NCI-H1105 (cell line): ENCODE measurements at places on chromosomes 3 and 15.

- peak; percentile 52 for DNase-seq
Observed at GRCh38 chr3:81490541-81491288, 270.7 kb downstream of the GBE1 start.

GRCh38 chr3:172339892-172340291 lies 108.4 kb downstream of the GHSR start:
- no peak for DNase-seq

DNA sequence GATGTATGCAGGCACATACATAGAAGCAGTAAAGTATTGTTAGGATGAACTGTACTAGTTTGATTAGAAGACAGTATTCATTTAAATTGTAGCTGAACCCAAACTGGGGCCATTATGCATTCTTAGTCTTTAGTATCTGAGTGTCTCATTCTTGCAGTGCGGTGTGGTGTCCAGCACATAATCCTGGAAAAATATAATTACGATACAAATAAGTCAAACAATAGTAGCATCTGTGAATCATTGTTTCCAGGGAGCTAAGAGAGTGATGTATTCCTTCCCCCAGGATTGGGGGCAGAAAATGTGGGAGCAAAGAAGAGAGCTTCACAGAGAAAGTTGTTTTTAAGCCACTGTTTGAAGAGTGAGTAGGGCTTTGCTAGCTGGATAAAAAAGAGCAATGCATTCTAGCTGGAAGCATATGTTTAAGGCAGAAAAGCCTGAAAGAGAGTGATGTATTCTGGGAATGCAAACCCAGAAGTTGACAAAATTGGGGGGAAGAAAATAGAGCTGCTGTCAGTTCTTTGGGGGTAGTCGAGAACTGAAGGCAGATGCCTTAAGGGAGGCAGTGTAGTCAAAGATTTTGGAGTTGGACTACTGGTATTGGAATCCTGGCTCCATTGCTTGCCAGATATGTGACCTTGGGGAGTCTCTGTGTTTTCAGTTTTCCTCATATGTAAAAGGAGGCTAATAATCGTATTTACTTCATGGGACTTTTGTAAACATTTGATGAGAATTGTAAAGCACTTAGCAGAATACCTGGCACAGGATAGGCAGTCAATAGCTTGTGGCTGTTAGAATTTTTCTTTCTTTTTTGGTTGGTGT lies 14.1 kb downstream of the SLMAP start:
- no peak for DNase-seq

DNA sequence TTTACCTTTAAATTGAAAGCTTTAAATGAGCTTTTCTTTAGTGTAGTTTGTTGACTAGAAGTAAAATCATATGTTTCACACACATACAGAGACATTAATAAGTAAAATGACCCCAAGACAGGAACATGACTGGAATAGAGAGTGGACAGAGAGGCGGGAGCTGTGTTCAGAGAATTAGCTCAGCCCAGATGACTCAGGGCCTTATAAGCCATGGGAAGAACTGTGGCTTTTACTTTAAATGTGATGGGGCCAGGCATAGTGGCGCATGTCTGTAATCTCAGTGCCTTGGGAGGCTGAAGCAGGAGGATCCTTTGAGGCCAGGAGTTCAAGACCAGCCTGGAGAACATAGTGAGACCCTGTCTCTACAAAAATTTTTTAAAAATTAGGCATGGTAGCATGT lies 26.7 kb downstream of the SACM1L start:
- DNase-seq: no peak

- DNase-seq: no peak
Observed at GRCh38 chr3:177729956-177730681, 532.8 kb upstream of the TBL1XR1 start.

- no peak for DNase-seq
Observed at GRCh38 chr3:51929420-51930003, 12.2 kb downstream of the RRP9 start.

DNA sequence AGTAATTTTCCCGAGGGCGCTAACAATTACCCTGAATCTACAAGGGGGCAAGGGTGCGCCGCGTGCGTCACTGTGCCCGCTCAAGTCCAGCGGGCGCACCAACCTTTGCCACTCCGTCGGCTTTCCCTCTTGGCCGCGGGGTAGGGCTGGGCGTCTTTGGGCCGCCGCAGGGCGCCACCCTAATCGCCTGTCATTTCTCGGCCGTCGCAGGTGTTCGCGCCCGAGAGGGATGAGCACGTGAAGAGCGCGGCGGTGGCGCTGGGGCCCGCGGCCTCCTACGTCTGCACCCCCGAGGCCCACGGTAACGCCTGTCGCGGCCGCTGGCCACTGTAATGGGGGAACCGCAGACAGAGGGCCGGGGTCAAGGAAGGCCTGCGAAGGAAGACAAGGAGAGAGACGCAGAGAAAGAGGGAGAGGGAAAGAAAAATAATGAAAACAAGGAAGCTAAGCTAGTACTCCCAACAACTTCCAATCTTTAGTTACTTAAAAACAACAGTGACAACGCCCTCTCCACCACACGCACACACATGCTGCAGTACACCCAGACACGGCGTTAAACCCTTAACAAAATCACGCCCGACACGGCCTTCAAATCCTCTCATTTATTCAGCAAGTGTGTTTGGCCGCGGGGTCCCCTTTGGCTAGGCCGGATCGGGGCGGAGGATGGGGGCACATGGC lies 3.8 kb downstream of the SKOR1 start:
- no peak for DNase-seq

DNA sequence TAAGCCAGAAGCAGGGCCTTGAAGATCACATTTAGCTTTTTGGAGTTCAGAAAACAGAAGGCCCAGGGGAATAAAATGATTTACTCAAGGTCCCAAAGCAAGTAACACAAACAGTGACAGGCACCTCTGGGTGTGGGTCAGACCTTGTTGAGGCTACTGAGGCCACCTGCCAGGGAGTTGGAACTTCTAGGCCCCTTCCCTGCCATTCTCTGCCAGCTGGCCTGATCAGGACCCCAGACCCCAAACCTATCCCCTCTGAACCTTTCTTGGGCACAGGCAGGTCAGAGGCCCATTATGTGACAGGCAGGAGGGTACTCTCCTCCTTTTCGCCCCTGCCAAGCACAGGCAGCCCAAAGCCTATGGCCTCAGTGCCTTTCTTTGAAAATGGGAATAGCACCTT lies 49.4 kb upstream of the ATP2B2 start:
- DNase-seq: no peak

DNA sequence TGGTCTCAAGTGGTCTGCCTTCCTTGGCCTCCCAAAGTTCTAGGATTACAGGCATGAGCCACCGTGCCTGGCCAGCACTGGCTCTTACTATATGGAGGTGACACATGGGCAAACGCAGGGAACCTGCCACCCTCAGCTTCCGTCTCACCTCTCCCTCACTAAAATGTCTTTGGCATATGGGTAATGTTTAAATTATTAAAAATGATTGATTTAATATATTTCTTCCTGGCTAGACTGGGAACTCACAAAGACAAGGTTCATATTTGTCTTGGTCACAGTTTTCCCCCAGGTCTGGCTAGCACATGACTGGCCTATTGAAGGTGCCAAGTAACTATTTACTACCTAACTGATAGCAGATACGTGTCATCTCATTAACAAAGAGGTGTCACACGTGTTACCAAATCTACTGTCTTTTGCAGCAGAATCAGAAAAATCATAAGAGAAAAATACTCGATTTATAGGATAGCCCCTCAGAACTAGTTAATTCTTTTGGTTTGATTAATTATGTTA lies 48.2 kb downstream of the SYNM start:
- no peak for DNase-seq

DNA sequence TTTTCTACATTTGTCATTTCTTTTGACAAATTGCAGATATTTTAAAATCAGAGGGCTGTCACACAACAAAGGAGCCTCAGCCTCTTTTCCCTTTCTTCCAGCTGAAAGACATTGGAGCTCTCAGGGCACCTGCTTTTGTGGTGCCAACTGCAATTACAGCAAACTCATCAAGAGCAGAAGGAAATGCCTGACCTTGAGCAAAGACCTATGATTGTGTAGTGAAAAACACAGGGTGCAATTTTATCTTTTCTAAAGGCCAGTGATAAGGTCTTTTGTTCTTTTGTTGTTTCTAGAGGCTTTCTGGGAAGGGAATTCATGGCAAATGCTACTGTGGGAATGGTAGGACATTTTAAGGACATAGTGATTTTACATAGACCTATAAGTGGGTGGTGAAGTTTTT lies 214.3 kb downstream of the OXSM start:
- no peak for DNase-seq

- no peak for DNase-seq
Observed at GRCh38 chr3:170154084-170154483, 27.4 kb downstream of the PHC3 start.

- DNase-seq: no peak
Observed at GRCh38 chr15:88835119-88835518, 31.9 kb downstream of the ACAN start.

- no peak for DNase-seq
Observed at GRCh38 chr3:114144909-114145688, 33.8 kb downstream of the DRD3 start.

GRCh38 chr3:58016710-58017109 lies 8.5 kb downstream of the FLNB start:
- DNase-seq: no peak
